ENCODE measurements at places on chromosomes 11 and 22. TPM values are rescaled to one million over a fixed set of nuclear protein-coding genes. Genes with fewer than 3 reads are reported as not detected.

DNA sequence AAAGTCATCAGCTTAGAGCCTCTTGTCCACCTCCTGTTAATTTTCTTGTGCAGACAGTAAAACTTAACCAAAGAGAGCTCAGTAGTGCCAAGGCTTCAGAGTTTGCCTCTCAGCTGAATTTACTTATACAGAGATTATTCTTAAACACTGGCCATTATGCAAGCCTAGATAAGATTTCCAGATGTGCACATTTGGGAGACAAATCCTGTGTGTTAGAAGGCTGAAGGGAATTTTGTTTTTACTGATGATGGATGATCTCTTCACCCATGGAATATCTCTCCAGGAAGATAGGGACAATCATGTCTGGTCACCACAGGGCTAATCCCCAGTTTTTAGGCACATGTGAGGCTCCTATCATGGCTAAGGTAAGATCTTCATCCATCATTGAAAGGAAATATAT, 157.6 kb upstream of the FAT3 start:
- no peak for DNase-seq

Gene OR8D4
- total RNA-seq, result not detected

Gene OR8D1
- not detected for total RNA-seq

DNA sequence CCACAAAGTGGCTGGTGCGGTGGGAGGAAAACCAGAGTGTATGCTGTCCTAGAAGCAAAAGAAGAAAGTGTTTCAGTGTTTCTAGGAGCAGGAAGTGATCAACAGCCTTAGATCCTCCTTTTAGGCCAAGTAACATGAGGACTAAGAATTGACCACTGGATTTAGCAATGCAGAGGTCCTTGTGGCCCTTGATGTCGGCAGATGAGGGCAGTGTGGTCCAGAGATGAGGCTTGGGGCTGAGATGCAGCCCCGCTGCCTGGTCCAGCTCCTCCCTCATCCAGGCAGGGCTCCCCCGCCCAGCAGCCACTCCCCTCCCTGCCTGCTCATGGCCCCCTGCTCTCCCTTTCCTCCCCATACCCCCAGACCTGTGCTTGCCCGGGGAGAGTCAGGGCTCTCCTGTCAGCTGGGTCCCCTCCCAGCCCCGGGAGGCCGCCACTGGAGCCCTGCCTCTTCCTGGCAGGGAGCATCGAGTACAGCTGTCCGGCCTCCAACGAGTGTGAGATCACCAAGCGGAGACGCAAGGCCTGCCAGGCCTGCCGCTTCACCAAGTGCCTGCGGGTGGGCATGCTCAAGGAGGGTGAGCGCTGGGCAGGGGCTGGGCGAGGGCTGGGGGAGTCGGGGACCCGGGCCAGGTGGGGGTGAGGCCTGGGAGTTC, 3.7 kb downstream of the TRMT112 start:
- DNase-seq, result no peak

Gene OSBP2
- 1.6 TPM for total RNA-seq

GRCh38 chr22:42699281-42699975, 21.2 kb downstream of the A4GALT start:
- no peak for DNase-seq

DNA sequence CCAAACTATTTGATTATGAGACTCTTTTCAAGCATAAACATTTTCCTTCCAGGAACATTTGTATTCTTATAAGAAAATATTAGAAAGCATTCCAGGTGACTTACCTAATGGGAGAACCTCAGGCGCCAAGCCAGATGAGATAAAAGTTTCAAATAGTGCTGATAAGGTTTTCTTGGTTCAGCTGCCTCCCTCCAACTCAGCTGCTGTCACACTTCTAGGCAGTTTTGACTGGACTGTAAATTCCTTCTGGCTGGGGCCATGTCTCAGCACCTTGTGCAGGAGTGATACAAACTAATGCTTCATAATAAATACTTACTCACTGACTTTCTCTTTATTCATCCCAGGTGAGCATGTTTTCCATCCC, 131.1 kb downstream of the MED15 start:
- DNase-seq, result no peak

GRCh38 chr11:16924462-16924825, 89.8 kb downstream of the PLEKHA7 start:
- DNase-seq, result no peak

Gene STARD10
- 62.8 TPM for total RNA-seq

Gene TMEM121B
- total RNA-seq, result 0.53 TPM

Gene DRD2
- not detected for total RNA-seq

Gene PATE2
- total RNA-seq, result 0.53 TPM

- no peak for DNase-seq
These were observed 49.8 kb downstream of the OSBPL5 start for GRCh38 chr11:3115321-3115720.

Gene PATE4
- total RNA-seq, result not detected

Gene CD3G
- total RNA-seq, result not detected

- DNase-seq, result no peak
These were observed 101.9 kb downstream of the MICAL2 start for GRCh38 chr11:12212174-12212820.

Gene TRPM5
- not detected for total RNA-seq

Gene MS4A4E
- total RNA-seq, result not detected

GRCh38 chr11:16814410-16815046, 76.1 kb downstream of the C11orf58 start:
- DNase-seq, result no peak

Gene MRGPRX3
- total RNA-seq, result 0.21 TPM

Gene VPREB1
- not detected for total RNA-seq

- DNase-seq, result no peak
These were observed 3.6 kb downstream of the PLA2G3 start for GRCh38 chr22:31136711-31137110.

- DNase-seq, result peak; percentile 55
These were observed 17.6 kb downstream of the OTOG start for GRCh38 chr11:17564687-17565042.

DNA sequence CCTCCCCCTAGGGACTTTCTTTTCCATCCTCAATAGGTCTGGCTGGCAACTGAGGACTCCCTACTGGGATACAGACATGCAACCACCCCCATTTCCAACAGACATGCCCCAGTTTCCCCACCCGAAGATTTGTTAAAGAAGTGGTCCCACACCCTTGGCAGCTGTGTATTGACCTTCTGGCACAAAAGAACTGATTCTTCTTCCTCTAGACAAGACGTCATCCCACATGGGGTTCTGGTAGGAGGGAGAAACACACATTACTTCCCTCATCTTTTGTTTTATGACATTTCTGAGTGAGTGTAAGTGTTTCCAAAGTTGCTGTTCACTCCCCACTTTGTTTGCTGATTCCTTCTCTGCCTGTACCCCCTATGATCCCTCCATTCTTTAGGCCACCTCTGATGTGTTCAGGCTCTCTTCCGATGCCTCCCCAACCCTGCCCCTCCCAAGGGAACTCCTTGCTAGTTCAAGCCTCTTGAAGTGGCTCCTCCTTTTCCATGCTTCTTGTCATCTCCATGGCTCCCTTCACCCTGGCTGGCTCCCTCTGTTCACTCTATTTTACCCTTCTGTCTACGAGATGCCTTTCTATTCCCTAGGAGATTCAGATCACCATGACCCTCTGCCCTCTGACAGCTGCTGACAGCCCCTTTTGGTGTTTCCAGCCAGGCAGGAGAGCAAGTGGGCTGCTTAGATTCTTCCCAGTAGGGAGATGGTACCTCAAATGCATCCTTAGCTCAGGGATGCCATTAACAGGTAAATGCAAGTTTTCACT, 4.3 kb downstream of the KIRREL3 start:
- no peak for DNase-seq

Gene NEFH
- 0.92 TPM for total RNA-seq

- no peak for DNase-seq
These were observed 228.2 kb upstream of the BLID start for GRCh38 chr11:122344215-122344614.

Gene DCDC1
- total RNA-seq, result 0.11 TPM

DNA sequence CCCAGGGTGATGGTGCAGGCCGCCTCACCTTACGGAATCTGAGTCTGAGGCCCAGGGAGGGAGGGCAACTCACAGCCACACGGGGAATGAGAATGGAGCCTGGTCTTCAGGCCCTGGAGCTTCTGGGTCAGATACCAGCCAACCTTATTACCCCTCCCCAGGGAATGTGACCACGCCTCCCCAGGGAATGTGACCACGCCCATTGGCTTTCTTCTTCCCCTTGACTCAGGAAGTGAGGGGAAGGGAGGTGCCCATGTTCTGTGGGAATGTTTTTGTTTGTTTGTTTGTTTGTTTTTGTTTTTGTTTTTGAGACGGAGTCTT, 57.5 kb upstream of the RBFOX2 start:
- DNase-seq, result peak; percentile 19

Gene CSNK2A3
- 2.2 TPM for total RNA-seq

Gene HEPACAM
- not detected for total RNA-seq

- no peak for DNase-seq
These were observed 56.4 kb upstream of the SYN3 start for GRCh38 chr22:33114565-33114964.

DNA sequence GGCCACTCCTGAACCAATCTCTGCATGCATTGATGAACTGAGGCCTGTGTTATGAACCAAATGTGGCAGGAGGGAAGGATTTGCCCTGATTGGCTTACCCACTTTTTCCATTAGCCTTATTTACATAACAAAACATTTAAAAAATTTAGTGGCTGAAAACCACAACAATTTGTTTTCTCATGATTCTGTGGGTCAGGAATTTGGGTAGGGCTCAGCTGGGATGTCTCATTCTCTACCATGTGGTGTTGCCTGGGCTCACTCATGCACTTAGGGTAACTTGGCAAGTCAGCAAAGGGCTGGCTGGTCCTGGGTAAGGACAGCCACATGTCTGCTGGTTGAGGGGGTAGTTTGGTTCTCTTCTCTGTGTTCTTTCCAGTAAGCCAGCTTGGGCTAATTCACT, 35.1 kb upstream of the CYP2R1 start:
- DNase-seq, result no peak

- no peak for DNase-seq
These were observed 27.6 kb downstream of the KCTD17 start for GRCh38 chr22:37079158-37079557.

GRCh38 chr11:130191896-130192295, 32.3 kb downstream of the ST14 start:
- DNase-seq, result no peak

GRCh38 chr11:313304-313786, 495 bp upstream of the IFITM1 start:
- no peak for DNase-seq

DNA sequence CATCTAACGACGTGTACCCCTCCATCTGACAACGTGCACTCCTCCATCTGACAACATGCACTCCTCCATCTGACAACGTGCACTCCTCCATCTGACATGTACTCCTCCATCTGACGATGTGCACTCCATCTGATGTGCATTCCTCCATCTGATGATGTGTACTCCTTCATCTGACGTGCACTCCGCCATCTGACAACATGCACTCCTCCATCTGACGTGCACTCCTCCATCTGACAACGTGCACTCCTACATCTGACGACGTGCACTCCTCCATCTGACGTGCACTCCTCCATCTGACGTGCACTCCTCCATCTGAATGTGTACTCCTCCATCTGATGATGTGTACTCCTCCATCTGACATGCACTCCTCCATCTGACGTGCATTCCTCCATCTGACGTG, 8.0 kb upstream of the IL17REL start:
- no peak for DNase-seq
